ENCODE measurements at places on chromosomes 4 and X. TPM values are rescaled to one million over a fixed set of nuclear protein-coding genes. Genes with fewer than 3 reads are reported as not detected.

CYP2U1 gene
- polyA plus RNA-seq, result 3.7 TPM

HPGD gene
- 1.5 TPM for polyA plus RNA-seq

NOCT gene
- polyA plus RNA-seq, result 3.1 TPM

CRMP1 gene
- 1.7 TPM for polyA plus RNA-seq

HTR2C gene
- polyA plus RNA-seq, result not detected
